ENCODE measurements at places on chromosomes 7 and 10.

DNA sequence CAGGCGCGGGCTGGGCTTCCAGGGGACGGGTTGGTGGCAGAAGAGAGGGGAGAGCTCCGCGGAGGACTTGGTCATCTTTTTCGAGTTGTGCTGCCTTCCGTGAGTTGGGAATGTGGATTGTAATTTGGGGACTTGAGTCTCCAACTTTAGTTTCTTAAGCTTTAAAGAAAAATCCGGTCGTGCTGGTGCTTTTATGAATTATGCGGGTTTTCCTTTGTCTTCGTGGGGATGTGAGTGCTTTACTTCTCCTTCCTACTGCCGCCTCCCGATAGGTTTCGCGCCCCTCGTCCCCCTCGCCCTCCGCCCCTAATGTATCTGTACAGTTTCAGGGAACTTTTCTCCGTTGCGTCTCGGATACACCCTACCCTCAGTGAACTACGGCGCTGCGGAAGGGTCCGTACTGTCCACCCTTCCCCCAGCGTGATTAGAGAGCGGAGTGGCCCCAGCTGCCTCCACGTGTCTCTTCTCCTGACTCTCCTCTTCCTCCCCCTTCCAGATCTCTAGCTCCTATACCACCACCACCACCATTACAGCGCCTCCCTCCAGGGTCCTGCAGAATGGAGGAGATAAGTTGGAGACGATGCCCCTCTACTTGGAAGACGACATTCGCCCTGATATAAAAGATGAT lies 649 bp downstream of the SCD start:
- no peak for DNase-seq

GRCh38 chr7:39310699-39311098 lies 255.5 kb upstream of the YAE1 start:
- no peak for DNase-seq

GRCh38 chr10:59366290-59366689 lies 3.9 kb upstream of the FAM13C start:
- no peak for DNase-seq

DNA sequence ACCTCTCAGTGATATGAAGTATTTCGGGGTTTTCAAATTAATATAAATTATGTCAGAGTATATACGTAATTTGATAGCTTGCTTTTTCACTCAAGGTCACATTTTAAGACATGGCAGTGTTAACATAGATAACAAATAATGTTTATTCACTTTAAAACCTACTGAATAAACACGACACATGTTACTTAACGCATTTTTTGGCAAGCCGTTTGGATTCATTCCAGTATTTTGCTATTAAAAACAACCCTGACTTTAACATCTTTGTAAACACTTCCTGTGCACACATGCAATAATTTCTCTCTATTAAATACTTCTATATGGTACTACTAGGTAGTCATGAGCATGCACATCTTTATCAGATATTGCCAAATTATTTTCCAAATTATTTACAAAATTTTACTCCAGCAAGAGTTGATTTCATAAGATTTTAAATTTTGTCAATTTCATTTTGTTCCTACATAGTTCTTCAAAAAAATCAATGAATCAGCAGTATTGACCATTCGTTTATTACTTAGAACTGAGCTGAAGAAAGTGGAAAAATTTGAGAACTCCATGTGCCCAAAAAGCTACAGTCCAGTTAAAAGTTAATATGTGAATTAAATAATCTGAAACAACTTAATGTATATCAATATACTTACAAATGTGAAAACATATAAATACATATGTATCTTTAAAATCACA lies 26.8 kb upstream of the THSD7A start:
- no peak for DNase-seq

DNA sequence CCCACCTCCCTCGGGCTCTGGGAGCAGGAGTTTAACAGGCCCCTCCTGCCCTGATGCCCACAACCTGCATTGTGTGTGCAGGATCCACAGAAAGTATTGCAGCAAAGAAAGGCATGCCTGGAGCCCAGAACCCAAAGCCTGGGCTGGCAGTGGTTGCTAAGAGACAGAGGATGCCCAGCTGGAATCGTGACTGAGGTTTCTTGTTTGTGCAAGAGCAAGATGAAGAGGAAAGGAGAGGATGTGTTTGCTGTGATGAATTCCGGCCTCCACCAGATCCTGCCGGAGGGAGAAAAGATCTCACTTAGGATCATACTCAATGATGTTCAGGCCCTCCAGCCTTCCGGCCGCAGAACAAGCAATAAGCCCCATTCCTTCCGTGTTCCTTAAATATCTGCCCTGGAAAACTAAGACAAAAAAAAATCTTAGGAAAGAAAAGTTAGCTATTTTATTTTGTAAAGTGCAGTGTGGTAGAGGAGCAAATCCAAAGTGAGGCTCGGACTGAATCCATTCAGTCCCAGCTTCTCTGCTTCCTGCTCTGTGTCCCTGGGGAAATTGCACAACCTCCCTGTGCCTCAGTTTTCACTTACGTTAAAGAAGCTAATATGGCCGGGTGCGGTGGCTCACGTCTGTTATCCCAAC lies 57.1 kb downstream of the SLIT1 start:
- DNase-seq = no peak

GRCh38 chr10:43667317-43667731 lies 18.6 kb upstream of the ZNF32 start:
- no peak for DNase-seq

DNA sequence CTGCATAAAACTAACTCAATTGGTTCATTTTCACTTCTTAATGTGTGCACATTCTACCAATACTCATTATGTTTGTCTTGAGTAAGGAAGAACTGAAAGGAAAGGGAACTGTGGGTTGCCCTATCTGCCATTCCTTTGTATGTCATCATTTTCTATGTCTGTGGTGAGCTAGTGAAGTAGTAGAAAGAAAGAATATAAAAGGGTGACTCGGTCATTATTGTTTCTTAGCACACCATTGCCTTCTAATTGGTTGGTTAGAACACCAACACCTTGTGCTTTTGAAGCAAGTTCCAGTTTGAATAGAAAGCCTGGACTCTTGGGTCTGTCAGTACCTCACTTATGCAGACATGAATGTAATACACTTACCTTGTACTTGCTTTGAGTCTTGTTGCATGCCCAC lies 64.3 kb upstream of the MDFIC start:
- no peak for DNase-seq

GRCh38 chr7:76122516-76123239 lies 74.8 kb downstream of the MDH2 start:
- DNase-seq = no peak

DNA sequence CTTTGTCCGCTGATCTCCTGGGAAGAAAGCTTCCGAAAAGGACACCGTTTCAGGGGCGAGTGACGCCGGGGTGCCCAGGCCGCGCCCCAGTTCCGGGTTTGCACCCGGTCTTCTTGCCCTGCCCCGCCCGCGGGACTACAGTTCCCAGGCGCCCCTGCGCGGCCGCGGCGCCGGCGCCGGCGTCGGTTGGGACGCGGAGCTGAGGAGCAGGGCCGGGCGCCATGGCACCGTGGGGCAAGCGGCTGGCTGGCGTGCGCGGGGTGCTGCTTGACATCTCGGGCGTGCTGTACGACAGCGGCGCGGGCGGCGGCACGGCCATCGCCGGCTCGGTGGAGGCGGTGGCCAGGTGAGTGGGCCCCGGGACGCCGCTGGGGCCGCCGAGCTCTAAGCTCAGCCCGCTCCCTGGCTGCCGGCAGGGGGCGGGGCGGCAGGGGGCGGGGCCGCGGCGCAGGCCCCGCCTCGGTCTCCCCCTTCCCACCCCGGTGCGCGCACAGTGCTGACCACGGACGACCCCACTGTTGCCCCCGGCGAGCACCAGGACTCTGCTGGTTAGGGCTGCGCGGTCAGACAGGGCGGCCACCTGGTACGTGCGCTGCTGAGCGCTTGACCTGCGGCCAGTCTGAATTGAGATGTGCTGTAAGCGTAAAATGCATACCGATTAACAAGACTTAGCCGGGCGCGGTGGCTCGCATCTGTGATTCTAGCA lies at the start of gene LHPP:
LHPP (plus strand) TSS at position 182 of the 706 bp plus-strand sequence; CDS start at position 222, 40 bp downstream.
- peak; percentile 89 for DNase-seq

GRCh38 chr7:116395141-116395791 lies 104.3 kb upstream of the CAV2 start:
- DNase-seq = no peak

- no peak for DNase-seq
These were observed 216.4 kb downstream of the MLLT10 start for GRCh38 chr10:21750424-21750823.

DNA sequence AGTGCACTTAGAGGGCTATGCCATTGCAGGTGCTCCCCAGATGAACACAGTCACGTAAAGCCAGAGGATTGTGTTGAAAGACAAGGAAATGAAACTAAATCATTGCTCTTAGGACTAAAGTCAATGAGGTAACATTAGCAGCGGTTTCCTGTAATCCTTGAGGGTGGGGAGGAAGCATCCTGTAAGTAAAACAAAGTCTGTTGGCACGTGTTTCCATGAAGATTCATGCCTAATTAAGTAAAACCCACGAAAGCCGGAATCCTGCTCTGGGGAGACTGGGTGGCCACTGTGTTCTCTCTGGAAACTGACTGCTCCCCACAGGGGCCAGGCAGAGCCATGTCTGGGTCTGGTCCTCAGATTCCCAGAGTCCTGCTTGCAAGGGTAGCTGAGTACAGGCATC lies 18.3 kb downstream of the STEAP1B start:
- DNase-seq = no peak

DNA sequence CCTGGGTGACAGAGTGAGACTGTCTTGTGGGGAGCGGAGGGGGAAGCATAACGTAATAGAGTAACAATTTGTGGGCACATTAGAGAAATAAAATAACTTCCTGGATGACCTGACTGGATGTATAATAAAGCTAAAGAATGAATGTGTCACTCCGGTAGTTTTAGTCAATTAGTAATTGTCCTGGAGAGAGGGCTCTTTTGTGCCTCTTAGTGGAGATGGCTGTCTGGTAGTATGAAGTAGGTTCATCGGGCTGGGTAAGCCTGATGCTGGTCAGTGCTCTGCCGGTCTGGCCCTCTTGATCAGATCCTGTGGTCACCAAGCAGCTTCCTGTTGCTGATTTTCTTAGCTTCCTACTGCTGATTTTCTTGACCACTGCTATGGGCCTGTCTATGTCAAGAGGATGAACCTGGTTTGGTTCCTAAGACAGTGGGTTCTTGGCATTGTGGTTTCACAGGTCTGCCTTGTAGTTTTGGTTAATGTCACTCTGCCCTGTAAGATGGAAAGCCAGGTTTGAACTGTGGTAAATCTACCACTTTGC lies 34.1 kb downstream of the ZRANB1 start:
- DNase-seq = peak; percentile 11

DNA sequence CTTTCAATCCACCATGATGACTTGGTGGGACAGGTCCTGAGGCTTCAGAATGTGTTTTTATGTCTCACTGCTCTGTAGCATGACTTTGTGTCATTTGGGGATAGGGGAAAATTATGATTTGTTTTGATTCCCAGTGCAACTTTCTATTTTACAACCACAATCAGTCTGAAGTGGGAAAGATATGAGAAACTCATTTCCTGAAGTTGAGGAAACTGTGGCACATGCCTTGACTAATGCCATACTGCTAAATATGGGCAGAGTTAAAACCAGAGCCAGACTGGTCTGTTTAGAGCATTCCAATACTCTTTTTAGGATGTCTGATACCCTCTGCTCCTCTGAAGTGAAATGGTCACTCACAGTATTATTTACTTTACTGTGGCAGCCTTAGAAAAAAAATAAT lies 307.7 kb downstream of the ADRA2A start:
- DNase-seq = no peak

DNA sequence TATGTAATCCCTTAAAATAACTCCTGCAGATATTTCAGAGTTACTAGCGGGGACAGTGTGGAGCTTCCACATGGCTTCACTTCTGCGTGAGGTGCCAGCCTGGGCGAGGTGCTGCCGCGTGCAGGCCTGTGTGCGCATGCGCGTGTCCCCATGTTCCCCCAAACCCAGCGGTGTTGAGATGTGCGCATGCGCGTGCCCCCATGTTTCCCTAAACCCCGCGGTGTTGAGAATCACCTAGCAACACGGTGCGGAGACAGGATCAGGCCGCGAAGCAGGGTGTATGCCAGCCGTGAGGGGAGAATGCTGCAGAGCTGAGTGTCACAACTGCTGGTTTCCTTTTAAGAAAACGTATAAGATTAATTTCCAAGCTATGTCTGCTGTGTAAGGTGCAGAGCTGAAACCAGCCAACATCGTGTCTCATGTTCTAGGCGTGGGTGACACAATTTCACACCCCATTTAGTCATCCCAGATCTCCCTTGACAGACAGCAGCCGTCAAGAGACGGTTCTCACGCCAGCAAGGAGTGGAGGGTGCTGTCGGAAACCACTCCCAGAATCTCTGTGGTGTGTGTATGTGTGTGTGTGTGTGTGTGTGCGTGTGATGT lies 71.9 kb upstream of the ADARB2 start:
- DNase-seq = no peak

- DNase-seq = no peak
These were observed 9.0 kb downstream of the IQCE start for GRCh38 chr7:2567679-2568278.

GRCh38 chr10:50613150-50613549 lies 10.6 kb downstream of the SGMS1 start:
- no peak for DNase-seq

- DNase-seq = no peak
These were observed 121.6 kb upstream of the LYZL2 start for GRCh38 chr10:30750971-30751677.

DNA sequence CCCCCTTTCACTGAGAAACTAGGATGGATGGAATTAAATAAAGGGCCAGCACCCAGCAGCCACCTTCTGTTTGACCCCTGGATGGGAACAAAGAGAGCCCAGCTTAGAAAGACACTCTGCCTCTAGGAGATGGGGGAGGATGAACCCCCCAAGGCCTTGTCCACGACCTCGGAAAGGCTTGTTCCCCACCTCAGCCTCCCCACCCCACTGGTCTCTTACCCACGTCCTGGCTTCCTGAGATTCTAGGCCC lies 9.7 kb downstream of the ITPRIP start:
- DNase-seq = no peak

- no peak for DNase-seq
These were observed 1396.8 kb downstream of the GATA3 start for GRCh38 chr10:9451211-9451773.

GRCh38 chr10:114906981-114907380 lies 31.0 kb upstream of the TRUB1 start:
- DNase-seq = no peak

DNA sequence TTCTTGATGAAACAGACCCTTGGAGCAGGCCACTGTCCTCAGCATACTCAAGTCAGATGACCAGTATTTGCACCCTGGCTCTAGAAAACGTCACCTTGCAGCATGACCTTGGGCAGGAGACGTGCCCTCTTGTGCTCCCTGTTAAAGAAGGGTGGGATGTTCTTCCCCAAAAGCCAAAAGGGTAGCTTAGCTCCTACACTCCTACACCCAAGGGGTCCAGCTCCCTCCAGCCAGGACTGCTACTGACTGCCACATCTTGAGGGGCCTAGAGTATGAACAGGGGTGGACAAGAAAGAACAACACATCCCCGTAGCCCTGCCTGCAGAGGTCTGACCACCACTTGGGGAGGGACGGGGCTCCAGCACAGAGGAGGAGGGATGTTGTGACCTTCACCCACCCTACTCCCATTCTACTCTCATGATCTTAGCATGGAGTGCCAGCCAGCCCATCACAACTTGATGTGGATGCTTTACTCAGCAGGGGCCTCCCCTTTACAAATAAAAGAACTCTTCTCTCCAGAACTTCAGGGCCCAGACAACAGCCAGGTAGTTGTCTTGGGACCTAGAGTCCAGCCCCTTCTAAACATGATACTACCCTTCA lies 165.3 kb upstream of the ZMIZ1 start:
- no peak for DNase-seq

All from CD4-positive, alpha-beta T cell treated with Interleukin-10 for 1 hour (primary cell).